ENCODE measurements at places on chromosomes 16 and 17.

DNA sequence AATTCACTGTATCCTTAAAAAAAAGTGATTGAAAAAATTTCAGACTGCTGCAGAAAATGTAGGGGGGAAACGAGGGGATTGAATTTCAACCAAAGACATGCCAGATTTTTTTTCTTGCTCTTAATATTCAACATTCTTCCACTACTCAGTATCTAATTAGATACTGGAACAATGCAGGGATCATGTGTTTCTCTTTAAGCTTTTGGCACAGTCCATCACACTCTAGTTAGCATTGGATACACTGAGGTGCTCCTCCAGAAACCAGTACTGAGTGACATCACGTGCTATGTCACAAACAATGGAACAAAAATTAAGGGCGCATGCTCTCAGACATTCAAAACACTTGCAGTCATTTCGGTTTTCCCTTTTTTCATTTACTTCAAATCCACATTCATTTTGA, 298.6 kb upstream of the PSMD7 start:
- DNase-seq = no peak

DNA sequence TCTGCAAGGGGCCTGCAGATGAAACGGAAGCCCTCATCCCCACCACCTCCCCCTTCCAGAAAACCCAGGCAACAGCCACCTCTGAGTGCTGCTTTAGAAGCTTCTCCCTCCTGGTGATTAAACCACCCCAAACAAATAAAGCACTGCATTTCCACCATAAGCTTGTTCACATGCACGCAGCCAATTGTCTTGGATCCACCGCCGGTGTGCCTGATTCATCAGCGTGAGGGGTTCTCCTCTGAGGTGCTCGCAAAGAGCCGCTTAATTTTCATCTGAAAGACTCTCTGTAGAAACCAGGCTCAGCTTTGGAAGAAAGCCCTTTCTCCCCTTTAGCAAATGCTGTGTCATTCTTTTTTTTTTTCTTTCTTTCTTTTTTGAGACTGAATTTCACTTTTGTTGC, 155.2 kb upstream of the EEF2KMT start:
- DNase-seq = no peak

GRCh38 chr17:77512062-77512946, 371.5 kb downstream of the SEC14L1 start:
- DNase-seq = no peak

DNA sequence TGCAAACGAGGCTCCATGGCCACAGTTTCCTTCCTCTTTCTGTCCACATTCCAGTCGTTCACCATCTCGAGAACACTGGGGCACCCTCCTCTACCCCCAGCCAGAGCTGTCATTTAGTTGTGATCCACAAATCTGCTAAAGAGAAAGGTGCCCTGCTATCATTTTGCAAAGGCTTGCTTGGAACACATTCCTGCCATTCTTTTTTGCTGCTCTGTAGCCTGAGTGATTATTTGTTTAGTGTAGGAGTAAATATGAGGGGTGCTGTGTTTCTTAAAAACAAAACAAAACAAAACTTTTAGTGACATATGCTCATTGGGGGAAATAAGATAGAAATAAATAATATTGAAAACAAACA, 166.7 kb downstream of the PRKCA start:
- DNase-seq = no peak

GRCh38 chr17:80491478-80492342, 15.3 kb upstream of the NPTX1 start:
- DNase-seq = no peak

- DNase-seq = no peak
Observed at GRCh38 chr16:20051147-20051546, 22.5 kb downstream of the GPR139 start.

GRCh38 chr17:4584101-4584916, at the start of gene SMTNL2:
Gene SMTNL2, plus strand, starts transcription at chr17:4584529. Its CDS starts 77 bp downstream, at chr17:4584606.
- peak; percentile 9 for DNase-seq

DNA sequence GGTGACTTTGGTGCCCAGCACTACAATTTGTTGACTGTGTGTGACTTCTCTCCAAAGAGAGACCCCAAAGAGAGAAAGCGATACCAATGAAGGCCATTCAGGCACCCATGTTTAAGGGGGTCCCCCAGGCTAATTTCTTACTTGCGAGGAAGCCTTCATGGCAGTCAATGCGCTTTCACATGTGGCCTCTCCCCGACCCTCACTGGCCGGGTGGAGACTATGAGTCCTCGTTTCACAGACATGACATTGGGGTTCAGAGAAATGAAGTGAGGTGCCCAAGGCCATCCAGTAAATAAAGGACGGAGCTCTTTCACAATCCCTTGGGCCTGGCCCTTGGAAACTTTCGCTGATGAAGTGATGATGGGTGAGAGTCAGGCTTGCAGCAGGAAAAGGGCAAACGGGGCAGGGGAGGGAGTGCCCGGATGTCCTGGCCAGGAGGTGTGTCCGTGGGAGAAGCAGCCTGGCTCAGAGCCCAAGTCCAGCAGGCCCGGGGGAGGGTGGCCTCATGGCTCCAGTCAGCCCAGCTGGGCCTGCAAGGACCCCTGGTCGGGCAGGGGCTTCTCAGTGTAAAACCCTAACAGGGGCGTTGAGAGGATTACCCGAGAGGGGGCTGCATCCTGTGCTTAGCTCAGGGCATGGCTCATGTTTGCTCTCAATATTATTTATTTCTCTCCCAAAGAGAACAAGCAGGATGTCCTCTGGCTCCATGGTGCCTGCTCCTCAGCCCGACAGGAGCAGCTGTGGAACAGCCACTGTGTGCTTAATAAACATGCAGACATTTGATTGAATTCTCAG, 14.7 kb downstream of the TBX2 start:
- DNase-seq = no peak

GRCh38 chr16:14249291-14250032, 178.3 kb downstream of the MRTFB start:
- DNase-seq = peak; percentile 35

DNA sequence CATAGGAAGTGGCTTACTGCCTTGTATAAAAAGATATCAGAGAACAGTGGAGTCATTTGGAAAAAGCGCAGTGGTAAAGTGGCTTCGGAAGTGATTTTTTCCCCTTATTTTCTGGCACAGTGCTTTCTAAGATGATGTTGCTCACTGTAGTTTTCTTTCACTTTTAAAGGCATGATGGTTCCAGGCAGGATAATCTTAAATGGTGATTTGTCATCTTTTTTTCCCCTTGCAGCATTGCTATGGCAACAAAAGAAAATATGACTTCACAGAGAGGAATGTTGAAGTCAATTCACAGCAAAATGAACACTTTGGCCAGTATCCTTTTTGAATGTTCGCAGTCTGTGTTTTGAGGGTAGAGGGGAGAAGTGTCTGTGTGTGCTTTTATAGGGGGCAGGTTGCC, 42.5 kb downstream of the GOSR1 start:
- no peak for DNase-seq

- DNase-seq = no peak
Observed at GRCh38 chr16:52501746-52502145, 45.2 kb downstream of the TOX3 start.

DNA sequence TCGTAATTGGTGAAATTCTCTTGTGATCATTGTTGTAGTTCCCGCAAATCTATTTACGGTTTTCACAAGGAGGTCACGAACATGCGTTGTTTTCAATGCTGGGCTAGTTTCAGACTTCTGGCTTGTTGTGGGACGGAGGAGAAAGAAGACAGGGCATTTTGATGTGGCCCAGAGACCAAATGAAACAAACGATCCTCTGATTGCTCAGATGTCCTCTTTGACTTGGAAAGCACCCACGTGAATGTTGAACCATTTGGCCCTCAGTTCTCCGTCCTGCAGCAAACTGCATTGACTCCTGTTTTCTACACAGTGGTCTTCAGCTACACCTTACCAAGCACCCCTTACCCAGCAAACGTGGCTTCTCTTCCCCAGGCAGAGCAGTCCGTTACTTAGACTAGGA, 391.0 kb downstream of the WWOX start:
- no peak for DNase-seq

- peak; percentile 29 for DNase-seq
Observed at GRCh38 chr17:7393613-7394451, 493 bp downstream of the PLSCR3 start.

GRCh38 chr17:42130310-42130936, 7.8 kb downstream of the HSPB9 start:
- DNase-seq = no peak

DNA sequence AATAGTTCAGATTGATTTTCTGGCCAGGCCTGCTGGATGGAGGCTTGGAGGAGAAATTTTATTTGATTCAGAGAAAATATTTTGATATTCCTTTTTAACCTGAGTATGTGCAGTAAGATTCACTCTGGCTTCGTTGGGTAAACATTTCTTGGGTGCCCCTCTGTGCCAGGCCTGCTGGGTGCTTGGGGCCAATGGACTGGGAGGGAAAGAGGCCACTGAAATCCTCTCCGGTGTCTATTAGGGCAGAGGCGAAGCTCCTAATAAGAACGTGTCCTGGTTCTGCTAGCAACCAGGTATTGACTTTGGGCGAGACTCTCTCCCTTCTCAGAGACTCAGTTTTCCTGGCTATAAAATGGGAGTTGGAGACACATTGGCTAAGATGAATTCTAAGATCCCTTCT, 122.5 kb downstream of the CYLD start:
- no peak for DNase-seq

GRCh38 chr17:250487-251300, 69.2 kb upstream of the DOC2B start:
- no peak for DNase-seq

GRCh38 chr17:79739148-79740062, 8.7 kb downstream of the ENPP7 start:
- no peak for DNase-seq

- DNase-seq = no peak
Observed at GRCh38 chr17:82076785-82077591, 11.4 kb upstream of the DUS1L start.

GRCh38 chr16:81189100-81189664, 49.3 kb upstream of the BCO1 start:
- DNase-seq = no peak

DNA sequence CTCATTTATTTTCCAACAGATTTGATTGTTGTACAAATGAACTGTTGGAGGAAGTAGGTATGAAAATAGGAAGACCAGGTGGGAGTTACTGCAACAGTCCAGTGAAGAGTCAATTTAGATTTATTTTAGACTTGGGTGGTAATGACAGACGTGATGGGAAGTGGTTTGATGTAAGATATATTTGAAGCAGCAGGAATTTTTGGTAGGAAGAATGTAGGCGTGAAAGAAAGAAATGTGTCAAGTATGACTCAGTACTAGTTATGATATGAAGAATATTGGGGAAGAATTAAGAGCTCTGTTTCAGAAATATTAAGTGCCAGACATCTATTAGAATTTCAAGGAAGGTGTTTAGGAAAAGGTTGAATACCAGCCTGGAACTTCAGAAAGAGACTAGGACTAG, 247.9 kb upstream of the AXIN2 start:
- DNase-seq = no peak

GRCh38 chr17:45771271-45771959, 12.7 kb upstream of the CRHR1 start:
- peak; percentile 93 for DNase-seq

DNA sequence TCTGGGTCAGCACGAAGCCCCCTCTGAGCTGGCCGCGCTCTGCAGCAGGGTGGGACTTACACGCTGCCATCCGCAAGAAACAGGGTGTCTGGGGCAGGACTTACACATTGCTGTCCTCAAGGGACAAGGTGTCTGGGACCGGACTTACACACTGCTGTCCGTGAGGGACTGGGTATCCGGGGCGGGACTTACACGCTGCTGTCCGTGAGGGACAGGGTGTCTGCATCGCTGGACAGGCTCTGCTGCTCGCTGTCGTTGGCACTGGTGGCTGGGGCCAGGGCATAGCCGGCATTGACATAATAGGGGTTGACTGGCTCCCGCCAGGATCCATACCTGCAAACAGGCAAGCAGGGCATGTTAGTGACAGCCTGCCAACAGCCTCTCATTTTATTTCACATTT, 31.4 kb downstream of the PDIA2 start:
- DNase-seq = no peak

GRCh38 chr17:77572851-77573250, 385.7 kb upstream of the TNRC6C start:
- DNase-seq = peak; percentile 49

GRCh38 chr17:15238676-15239422, 26.3 kb downstream of the PMP22 start:
- DNase-seq = no peak

DNA sequence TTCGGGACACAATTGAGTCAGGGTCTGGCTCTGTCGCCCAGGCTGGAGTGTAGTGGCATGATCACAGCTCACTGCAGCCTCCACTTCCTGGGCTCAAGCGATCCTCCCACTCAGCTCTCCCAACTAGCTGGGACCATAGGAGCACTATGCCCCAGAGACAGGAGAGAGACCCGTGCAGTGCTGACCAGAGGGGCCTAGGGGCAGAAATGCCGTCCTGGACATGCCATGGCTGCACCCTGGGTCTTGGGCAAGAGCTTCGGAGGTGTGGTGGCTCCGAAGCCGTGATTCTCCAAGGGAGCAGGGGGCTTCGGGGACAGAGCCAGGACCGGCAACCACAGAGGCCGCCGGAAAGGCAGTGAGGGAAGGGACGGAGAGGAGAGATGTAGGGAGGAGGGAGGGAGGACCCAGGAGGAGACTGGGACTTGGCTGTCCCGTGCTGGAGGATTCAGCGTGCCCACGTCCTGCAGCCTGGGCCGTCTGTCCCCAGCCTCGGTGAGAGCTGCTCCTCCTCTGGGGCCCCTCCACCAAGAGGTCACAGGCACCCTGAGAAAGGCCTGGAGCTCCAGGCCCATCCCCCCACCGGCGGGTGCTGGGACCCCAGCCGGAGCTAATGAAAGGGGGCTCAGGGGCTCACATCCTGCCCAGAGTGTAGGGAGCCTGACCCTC, 21.9 kb downstream of the TPSD1 start:
- no peak for DNase-seq

DNA sequence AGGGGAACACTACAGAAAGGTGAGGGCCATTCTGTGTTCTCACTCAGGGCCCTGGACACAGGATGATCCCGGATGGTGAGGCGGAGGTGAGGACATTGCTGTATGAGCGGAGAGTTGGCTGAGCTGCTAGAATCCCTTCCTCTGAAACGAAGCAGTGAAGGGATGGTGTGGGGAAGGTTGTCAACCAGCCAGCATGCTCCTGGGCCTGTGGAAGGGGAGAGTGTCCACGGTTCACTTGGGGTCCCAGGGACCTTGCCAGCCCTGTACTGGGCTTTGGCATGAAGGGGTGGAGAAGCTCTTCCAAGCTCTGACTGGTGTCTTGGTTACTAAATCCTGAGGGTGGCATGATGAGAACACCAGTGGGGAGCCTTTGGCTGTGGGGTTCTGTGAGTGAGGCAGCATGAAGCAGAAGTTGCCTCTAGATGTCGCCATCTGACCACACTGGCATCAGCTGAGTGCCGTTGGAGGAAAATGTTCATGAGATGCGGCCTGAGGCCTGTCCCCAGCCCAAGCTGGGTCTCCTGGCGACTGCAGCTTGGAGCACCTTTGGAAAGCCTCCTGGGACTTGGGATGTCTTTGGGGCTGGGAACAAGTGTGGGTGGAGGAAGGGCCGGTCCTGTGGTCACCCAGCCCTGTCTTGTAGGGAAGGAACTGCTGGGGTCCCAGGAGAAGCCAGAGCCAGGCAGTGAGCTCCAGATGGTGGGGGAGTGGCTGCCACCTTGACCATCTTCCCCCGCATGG, 14.8 kb downstream of the PDP2 start:
- peak; percentile 86 for DNase-seq

All from NCI-H524 (cell line).